ENCODE measurements at places on chromosomes 3 and 15. TPM values are rescaled to one million over a fixed set of nuclear protein-coding genes. Genes with fewer than 3 reads are reported as not detected.

DNA sequence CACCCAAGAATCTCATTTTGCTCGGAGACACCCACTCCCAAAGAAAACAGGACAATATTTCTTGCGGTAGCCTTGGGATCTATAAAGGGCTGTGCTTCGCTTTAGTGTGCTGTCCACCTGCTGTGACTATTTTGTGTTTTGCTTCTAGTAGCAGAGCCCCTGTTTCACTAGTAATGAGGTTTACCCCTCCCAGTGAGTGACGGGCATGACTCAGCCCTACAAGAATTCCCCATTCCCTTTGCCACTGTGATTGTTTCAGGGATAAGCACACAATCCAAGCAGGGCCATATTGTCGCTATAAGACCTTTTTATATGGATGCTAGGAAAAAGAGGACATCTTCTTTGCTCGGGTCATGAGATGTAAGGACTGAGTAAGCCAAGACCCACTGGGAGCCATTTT is 62.5 kb upstream of the FOXB1 start:
- DNase-seq, result no peak

GRCh38 chr3:126152458-126152857 is 27.9 kb downstream of the ALDH1L1 start:
- DNase-seq, result no peak

GRCh38 chr3:123409443-123410148 is 39.3 kb downstream of the ADCY5 start:
- DNase-seq, result no peak

GRCh38 chr3:5014391-5014790 is 35.2 kb downstream of the BHLHE40 start:
- no peak for DNase-seq

- no peak for DNase-seq
These were observed 363.5 kb downstream of the FOXP1 start for GRCh38 chr3:71219744-71220638.

GRCh38 chr15:42736178-42736792 is 643 bp downstream of the CDAN1 start:
- DNase-seq, result no peak

DNA sequence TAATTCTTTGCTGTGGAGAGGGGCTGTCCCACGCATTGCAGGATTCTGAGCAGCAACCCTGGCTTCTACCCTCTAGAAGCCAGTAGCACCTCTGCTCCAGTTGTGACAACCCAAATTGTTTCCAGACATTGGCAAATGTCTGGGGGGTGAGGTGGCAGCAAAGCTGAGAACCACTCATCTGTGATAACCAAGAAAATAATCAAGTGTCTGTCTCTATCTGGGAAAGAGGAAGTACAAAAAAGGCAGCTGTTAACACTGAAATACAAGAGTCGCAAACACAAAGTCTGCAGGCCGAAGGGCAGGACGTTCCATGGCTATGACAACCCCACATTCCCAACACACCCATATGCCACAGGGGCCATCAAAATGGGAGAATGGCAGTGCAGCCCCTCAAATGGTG is 42.2 kb upstream of the GNB5 start:
- DNase-seq, result no peak

- DNase-seq, result no peak
These were observed 30.2 kb downstream of the TSPAN3 start for GRCh38 chr15:77040673-77041072.

DNA sequence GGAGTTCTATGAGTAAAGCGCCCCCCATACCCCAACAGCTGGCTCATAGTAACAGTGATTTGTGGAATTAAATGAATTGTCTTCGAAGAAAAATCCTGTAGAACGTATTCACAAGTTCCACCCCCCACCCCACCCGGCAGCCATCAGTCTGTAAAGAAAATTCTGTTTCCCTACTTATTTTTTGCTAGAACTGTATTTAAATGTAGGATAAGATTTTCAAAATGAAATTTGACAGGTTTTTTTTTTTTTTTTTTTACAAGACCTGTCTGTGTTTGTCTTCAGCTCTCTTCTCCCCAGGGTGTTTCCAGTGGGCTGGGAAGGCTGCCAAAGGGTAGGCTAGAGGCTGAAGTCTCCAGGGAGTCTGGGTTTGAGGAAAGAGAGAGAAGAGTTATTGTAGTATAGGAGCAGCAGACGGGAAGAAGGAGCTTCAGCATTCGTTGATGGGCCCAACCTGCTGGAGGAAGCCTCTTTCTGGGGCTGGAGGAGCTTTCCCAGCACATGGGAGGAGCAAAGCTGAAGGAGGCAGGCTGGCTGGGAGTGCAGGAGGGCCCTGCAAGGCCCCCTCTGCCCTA is 130.6 kb upstream of the SEMA6D start:
- no peak for DNase-seq

DNA sequence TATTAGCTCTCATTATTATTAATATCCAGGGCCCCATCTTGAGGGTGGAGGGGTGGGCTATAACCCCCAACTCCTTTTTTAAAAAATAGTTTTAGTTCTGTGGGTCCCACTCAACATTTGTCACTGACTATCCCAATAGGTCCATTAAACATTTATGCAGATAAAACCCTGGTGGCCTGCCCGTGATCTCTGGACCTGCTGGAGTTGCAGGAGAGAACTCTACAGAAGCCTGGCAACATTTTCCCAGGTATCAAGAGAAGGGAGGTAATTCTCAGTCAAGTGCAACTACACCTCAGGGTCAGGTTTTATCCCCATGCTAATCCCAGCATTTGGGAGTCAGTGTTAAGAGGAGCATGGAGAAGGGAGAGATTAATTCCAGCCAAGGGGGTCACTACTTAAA is 264.4 kb upstream of the PROK2 start:
- no peak for DNase-seq

DNA sequence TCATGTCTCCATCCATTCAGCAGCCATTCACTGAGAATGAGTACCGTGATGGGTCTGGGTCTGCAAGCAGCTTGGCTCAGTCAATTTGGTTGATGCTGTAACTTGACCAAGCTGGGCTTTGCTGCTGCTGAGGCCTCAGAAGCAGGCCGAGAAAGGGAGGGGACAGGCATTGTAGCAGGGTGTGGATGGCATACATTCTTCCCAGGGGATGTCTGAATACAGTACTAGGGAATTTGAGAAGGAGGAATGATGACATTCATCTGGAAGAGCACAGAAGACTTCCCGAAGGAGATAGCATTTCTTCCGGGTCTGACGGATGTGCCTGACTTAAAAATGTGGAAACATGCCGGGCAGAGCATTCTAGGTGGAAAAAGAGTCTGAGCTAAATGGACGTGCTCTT is 105.3 kb upstream of the ADPGK start:
- no peak for DNase-seq

- DNase-seq, result no peak
These were observed 221.9 kb downstream of the RBMS3 start for GRCh38 chr3:29502771-29503170.

GRCh38 chr3:132615881-132616280 is 18.8 kb downstream of the ACKR4 start:
- DNase-seq, result no peak

DNA sequence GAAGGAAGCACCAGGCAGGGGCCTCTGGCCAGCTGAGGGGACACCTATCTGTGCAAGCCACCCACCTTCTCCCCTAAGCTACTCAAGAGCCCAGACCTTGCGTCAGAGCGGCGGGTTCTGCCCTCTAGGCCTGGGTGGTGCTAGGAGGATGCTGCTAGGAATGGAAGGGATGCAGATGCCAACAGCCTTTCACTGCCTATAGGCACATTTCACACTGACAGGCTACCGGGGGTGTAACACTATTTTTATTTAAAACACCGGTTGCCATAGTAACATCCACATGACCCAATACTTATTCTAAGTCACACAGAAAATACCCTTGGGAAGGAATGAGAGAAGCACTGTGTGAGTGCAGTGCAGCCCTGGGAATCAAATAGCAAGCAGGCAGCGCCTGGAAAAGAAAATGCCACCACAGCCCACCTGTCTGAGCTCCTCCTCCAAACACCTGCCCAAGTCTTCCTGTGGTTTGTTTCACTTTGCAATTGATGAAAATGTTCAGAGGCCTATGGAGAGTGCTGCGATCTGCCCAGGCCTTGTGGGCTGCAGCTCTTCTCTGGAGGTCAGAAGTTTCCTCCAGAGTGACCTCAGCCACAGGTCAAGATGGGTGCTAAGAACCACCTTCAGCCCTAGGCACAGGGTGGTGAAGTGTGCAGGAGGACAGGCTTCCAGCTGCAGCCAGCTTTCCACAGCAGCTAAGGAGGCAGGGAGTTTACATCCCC is 113.5 kb upstream of the TOPAZ1 start:
- DNase-seq, result no peak

GRCh38 chr15:95902606-95903005 is 427.9 kb upstream of the NR2F2 start:
- DNase-seq, result no peak

GRCh38 chr15:39195961-39196486 is 384.9 kb upstream of the THBS1 start:
- DNase-seq, result no peak

- DNase-seq, result no peak
These were observed 70.4 kb upstream of the PDZRN3 start for GRCh38 chr3:73694983-73695757.

DNA sequence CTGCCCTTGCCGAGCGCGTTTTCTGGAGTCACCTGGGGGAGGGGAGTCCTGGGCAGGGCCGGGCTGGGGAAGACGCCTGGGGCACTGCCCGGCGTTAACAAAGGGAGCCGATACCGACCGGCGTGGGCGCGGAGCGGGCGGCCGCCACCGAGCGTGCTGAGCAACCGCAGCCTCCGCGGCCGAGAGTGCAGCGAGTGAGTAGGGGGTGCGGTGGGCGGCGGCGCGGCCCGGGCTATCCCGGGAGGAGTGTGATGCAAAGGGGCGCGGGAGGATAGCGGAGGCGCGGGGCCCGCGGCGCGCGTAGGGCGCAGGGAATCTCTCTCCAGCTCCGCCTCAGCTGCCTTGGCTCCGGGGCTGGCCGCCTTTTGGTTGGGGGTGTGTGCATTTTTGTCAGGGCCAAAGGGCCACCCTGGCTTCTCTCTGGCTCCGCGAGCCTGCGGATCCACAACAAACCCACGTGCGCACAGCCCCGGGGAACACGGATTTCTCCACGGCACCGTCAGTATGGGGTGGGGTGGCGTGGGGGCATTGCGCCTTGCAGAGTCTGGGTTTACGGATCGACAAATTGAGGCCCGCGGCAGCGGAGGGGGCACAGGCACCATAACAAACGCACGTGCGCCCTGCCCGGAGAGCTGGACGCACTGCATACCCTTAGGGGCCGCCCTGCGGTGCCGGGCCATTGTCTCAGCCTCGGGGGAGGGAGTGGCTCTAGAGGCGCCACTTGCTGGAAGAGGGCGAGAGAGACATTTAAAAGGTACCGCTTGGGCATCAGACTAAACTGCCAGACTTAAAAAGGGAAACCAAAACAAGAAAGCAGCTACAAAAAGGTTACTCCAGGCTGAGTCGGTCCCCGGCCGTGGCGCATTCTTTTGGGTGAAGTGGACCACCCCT is 560 bp downstream of the ST6GAL1 start:
- DNase-seq, result no peak

GRCh38 chr3:124121379-124122312 is 129.7 kb upstream of the ROPN1 start:
- no peak for DNase-seq

- no peak for DNase-seq
These were observed 640.6 kb upstream of the DPPA4 start for GRCh38 chr3:109977897-109978296.

- DNase-seq, result no peak
These were observed 103.6 kb downstream of the ALDH1A2 start for GRCh38 chr15:57961919-57962318.

DNA sequence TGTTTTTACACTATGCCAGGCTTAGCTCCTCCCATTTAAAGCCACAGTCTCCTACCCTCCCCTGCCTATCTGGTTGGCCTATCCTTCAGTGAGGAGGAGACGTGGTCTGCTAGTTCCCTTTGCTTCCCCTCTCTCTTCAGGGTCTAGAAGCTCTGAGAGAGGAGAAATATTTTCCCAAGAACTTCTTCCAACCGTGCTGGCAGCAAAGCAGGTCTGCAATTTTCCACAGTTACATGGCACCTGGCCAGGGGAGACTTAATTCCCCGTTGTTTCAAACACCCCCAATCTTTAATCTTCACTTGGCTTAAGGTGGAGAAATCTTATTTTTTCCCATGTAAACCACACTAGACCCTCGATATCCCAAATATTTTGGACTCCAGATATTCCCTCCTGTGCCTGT is 149.5 kb upstream of the MCTP2 start:
- DNase-seq, result no peak

DNA sequence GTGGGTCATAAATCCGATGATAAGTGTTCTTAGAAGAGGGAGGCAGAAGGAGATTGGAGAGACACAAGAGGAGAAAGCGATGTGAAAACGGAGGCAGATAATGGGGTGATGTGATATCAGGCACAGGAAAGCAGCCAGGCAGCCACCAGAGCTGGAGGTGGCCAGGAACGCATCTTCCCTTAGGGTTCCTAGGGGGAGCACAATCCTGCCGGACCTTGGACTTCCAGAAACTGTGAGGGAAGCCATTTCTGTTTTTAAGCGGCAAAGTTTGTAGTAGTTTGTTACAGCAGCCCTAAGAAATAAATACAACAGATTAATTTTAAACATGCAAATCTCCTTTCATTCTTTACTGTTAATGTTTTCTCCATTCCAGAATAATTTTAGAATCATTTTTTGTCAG is 259.9 kb upstream of the TMC3 start:
- DNase-seq, result no peak

- DNase-seq, result no peak
These were observed 158.4 kb downstream of the FHIT start for GRCh38 chr3:61092870-61093269.

- no peak for DNase-seq
These were observed 31.9 kb downstream of the STARD5 start for GRCh38 chr15:81291916-81292522.

GRCh38 chr15:67997996-67998395 is 56.1 kb upstream of the PIAS1 start:
- no peak for DNase-seq

Gene C2CD4A
- 0.05 TPM for polyA plus RNA-seq

Gene PRR20G
- not detected for polyA plus RNA-seq

Gene PFKFB4
- 2.4 TPM for polyA plus RNA-seq

Gene ZNF662
- 5.1 TPM for polyA plus RNA-seq

Gene PLCH1
- 0.27 TPM for polyA plus RNA-seq

Gene GPR160
- polyA plus RNA-seq, result 4.0 TPM

Gene CA12
- 14.9 TPM for polyA plus RNA-seq

Gene P3H2
- 9.8 TPM for polyA plus RNA-seq

Gene HTR3E
- polyA plus RNA-seq, result not detected

Gene CADM2
- polyA plus RNA-seq, result 4.6 TPM

Gene STRIT1
- not detected for polyA plus RNA-seq

Gene CCR3
- polyA plus RNA-seq, result not detected

Gene CALML4
- 6.1 TPM for polyA plus RNA-seq

Gene SAXO2
- 0.49 TPM for polyA plus RNA-seq

Gene NAALADL2
- polyA plus RNA-seq, result 4.2 TPM

Gene SI
- polyA plus RNA-seq, result not detected

Gene HDAC11
- polyA plus RNA-seq, result 27.1 TPM

Gene SIN3A
- polyA plus RNA-seq, result 34.2 TPM

Data from urinary bladder (tissue), 4 donors.